ENCODE measurements at places on chromosomes 6 and 20.

DNA sequence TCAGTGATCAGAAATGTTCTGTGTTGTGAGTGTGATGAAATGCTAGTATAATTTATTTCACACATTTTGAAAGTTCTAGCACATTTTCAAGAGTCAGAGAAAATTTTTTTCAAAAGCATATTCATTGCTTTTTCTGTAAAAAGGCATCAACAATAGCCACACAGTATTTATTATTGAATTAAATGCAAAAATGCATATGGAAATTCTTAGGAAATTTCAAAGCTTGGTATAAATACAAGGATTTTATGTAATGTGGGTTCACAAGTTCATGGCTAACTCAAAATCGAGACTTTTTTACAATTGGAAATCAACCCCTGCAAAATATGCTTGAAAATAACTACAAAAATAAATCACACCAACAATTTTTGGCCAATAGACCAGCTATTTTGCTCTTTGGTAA is 302.0 kb upstream of the ECI2 start:
- no peak for DNase-seq

DNA sequence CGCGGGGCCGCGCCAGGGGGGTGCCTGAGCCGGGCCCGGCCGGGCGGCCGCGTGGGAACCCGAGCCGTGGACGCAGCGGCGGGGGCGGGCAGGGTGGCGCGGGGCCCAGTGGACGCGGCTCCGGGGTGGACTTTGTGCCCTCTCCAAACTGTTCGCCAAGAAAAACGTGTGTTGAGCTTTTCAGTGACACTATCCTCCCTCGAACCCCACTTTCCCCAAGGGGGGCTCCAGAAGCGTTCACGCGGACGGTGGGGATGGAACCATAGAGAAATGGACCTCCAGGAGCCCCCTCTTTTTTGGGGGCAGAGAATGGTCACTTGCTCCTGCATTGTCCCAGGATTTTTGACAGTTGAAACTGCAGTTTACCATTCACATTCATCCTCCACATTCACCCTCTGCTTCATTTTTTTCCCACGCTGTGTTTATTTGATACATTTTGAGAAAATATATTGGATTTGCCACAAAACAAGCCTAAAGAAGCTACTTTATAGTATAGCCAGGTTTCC is 2.9 kb upstream of the HIVEP1 start:
- no peak for DNase-seq

DNA sequence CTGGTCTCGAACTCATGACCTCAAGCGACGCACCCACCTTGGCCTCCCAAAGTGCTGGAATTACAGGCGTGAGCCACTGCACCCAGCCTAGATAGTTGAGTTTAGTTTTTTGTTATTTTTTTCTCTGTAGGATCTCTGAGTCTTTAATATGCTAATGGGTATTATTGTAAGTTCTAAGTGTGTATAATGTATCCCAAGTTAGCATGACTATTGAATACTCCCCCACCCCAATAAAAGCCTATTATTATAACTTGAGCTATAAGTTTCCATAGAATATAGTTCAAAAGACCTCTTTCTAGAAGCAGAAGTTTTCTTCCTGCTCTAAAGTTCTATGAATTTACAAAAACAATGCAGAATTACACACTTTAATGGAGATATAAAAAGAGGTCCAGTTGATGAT is 210.4 kb upstream of the MARCKS start:
- no peak for DNase-seq

- DNase-seq = no peak
These were observed 77.8 kb downstream of the JAG1 start for GRCh38 chr20:10595985-10596384.

DNA sequence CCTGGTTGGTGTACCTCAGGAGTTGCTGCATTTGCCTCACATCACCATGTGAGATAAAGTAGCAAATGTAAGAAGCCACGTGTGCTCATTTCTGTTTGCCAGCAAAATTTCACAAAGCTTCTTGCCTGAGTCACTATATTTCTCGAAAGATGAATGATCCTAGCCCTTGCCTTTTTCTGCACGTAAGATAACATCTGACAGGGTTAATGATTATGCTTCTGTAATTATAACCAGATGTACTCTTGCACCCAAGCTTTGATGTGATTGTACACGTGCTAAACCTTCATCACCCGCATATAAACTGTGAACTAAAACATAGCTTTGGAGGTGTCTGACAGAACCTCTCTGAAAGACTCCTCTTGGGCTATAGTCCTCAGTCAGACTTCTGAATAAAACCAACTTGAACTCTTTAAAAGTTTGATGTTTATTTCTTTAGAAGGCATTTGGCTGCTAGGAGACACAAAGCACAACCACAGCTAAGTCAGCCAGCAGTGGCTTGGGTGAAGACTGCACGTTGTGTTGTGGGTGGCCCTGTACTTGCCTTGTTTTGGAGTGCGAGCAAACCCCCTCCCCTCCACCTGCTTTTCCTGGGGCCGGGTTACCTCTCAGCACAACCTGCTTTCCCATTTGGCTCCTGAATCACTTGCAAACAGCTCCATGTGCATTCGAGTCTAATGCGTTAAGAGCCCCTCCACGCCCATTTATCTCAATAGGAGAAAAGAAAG is 19.3 kb downstream of the PROKR2 start:
- no peak for DNase-seq

GRCh38 chr6:38184585-38185080 is 365.1 kb downstream of the ZFAND3 start:
- no peak for DNase-seq

GRCh38 chr6:144106206-144106605 is 10.8 kb upstream of the SF3B5 start:
- DNase-seq = no peak

All from frontal cortex (tissue), 4 donors.